Glutamatergic neuron (in vitro differentiated cells): ENCODE measurements at places on chromosomes 12 and 14. TPM values are rescaled to one million over a fixed set of nuclear protein-coding genes. Genes with fewer than 3 reads are reported as not detected.
A peak's percentile ranks its signal among the peaks of the same experiment; 100 is the strongest.

- peaks cover 8% of the 10 kb centered on the region for H3K36me3 ChIP-seq
- H3K27ac ChIP-seq, result no peak overlapping the region
- peaks cover 5% of the 10 kb centered on the region for H3K27me3 ChIP-seq
- H3K4me3 ChIP-seq, result no peak overlapping the region
- peaks cover 12% of the 10 kb centered on the region for H3K4me1 ChIP-seq
Measured at GRCh38 chr12:128817111-128818015, 6.4 kb downstream of the SLC15A4 start.

Gene IFNG-AS1
- not detected for total RNA-seq

- DNase-seq, result no peak
- H3K27ac ChIP-seq, result no peak overlapping the region
- H3K27me3 ChIP-seq, result peaks cover 4% of the 10 kb centered on the region
- no peak overlapping the region for H3K4me3 ChIP-seq
Measured at GRCh38 chr14:74867673-74868072, 8.3 kb downstream of the PROX2 start.

DNA sequence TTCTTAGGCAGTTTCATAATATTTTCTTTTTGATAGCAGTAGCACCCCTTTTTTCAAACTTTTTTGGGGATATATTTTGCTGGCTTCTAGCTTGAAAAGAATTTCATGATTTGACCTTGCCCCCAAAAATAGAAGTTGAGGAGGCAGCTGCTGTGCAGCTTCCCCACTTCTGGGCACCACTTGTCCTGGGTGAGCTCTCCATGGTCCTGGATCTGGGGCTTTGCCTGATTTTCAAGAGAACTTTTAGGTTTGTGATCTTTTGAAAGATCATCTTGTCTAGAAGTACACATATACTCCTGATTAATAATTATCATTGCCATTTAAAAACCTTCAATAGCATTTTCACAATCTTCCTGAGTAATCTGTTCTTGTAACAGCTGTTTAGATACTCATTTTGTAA lies 271.6 kb downstream of the NPAS3 start:
- no peak overlapping the region for H3K27ac ChIP-seq
- no peaks in the 10 kb centered on the region for H3K36me3 ChIP-seq
- no peaks in the 10 kb centered on the region for H3K27me3 ChIP-seq

DNA sequence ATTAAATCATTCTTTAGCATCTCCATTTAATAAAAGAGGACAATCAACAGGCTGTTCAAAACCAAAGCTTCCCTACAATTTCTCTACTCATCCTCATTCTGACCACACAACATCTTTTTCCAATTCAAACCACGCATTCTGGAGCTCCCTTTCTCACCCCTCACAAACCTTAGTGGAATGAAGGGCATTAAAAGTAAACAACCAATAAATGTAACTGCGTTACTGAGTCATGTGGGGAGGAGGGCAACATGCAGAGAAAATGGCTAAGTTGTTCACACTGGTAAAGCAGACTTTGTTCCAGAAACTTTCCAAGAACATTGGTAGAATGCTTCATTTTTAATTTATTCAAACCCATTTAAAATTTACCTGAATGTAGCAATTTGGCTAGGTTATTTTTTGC lies 19.6 kb downstream of the SOX5 start:
- no peak overlapping the region for H3K27ac ChIP-seq
- H3K27me3 ChIP-seq, result no peaks in the 10 kb centered on the region
- H3K4me3 ChIP-seq, result no peak overlapping the region
- no peak for DNase-seq
- no peaks in the 10 kb centered on the region for H3K36me3 ChIP-seq

GRCh38 chr14:59265808-59266207 lies 77.3 kb downstream of the DAAM1 start:
- H3K27ac ChIP-seq, result no peak overlapping the region
- H3K4me3 ChIP-seq, result no peak overlapping the region
- peaks cover 12% of the 10 kb centered on the region for H3K4me1 ChIP-seq
- peaks cover 5% of the 10 kb centered on the region for H3K36me3 ChIP-seq
- DNase-seq, result no peak
- H3K27me3 ChIP-seq, result no peaks in the 10 kb centered on the region

DNA sequence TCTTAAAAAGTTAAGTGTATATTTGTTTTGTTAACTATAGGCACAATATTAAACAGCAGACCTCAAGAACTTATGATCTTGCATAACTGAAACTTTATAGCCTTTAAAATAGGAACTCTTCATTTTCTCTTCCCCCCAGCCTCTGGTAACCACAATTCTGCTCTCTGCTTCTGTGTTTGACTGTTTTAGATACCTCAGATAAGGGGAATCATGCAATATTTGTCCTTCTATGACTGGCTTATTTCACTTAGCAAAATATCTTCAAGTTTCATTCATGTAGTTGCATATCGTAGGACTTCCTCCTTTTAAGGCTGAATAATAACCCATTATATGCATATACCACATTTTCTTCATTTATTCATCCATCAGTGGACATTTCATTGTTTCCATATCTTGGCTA lies 131.3 kb downstream of the PTPRO start:
- no peaks in the 10 kb centered on the region for H3K4me1 ChIP-seq
- H3K27me3 ChIP-seq, result no peaks in the 10 kb centered on the region
- H3K4me3 ChIP-seq, result no peak overlapping the region
- DNase-seq, result no peak

DNA sequence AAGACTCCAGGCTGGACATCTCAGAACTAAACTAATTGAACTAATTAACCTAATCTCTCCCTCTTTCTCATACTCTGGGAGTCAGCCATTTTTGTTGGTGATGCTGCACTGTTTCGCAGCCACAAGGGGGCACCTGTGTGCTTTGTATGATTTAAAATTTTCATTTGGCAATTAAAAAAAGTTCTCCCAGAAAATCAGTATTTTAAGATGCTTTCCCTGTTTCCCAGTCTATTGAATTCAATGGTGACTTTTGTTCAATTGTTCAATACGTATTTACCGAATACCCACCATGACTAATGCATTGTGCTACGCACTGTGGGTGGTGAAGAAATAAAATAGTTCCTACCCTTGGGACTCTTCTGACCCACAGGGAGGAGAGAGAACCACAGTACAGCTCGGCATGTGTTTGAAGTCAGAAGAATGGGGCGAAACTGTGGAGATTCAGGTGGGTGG lies 63.7 kb downstream of the ZNF664 start:
- H3K27me3 ChIP-seq, result no peaks in the 10 kb centered on the region
- no peak overlapping the region for H3K4me3 ChIP-seq
- no peaks in the 10 kb centered on the region for H3K36me3 ChIP-seq
- peaks cover 29% of the 10 kb centered on the region for H3K4me1 ChIP-seq
- peak; percentile 43 for DNase-seq
- peak overlapping the region; percentile 2 for H3K27ac ChIP-seq

Gene RNASE1
- not detected for total RNA-seq

DNA sequence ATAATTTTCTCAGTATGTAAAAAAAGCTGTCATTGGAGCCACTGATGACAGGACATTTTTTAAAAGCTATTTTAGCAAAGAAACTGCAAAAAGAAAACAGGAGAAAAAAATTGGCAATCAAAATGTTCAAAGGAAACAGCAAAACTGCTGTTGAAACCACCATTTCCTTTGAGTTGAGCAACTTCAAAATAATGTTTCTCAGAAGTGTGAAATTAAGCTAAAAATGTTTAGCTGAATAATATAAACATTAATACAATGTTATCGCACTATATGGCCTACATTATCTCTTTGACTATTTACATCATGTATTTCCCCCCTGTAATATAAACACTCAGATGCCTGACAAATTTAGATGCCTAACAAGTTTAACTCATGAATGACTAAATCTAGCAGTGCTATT lies 23.4 kb upstream of the GLIPR1 start:
- H3K4me3 ChIP-seq, result no peak overlapping the region
- H3K4me1 ChIP-seq, result no peaks in the 10 kb centered on the region
- H3K27me3 ChIP-seq, result no peaks in the 10 kb centered on the region
- DNase-seq, result no peak

GRCh38 chr12:123761841-123762714 lies at the start of gene DNAH10:
DNAH10 (plus strand) TSS chr12:123762301; CDS start chr12:123762337, 36 bp downstream.
- peak within 1 kb of the TSS; percentile 87 for H3K4me3 ChIP-seq
- no peaks in the 10 kb centered on the region for H3K27me3 ChIP-seq
- no peaks in the 10 kb centered on the region for H3K4me1 ChIP-seq
- no peak within 1 kb of the TSS for H3K27ac ChIP-seq
- peak; percentile 86 for DNase-seq

Gene BIN2
- not detected for total RNA-seq

GRCh38 chr12:12839003-12839395 lies 25.9 kb downstream of the DDX47 start:
- DNase-seq, result no peak
- no peak overlapping the region for H3K27ac ChIP-seq
- H3K4me3 ChIP-seq, result no peak overlapping the region
- no peaks in the 10 kb centered on the region for H3K27me3 ChIP-seq

DNA sequence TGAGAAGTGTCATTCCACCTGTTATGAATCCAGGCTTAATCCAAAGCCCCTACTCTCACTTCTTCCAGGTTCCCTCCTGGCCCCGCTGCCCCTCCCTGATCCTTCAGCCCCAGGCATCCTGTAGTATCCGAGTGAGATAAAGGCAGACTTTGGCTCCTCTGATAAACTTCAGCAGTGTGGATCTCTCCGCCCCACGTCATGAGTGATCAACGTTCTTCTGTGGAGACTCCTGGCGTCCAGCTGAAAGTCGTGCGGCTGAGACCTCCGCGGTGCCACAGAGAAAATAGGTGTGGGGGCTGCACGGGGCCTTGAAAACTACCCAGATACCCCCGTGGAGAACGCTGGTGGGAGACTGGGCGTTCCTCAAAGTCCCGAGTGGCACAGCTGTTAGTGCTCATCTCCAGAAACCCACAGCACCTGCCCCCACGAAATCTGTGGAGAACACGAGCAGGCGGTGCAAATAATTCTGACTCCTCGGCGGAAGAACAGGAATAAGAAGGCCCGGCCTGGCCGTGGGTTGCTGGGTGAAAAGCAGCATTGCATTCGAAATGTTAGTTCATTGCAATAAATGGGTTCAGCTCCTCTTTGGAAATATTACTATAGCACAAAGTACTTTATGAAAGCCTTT lies 180.0 kb upstream of the RGS6 start:
- H3K4me1 ChIP-seq, result no peaks in the 10 kb centered on the region
- H3K4me3 ChIP-seq, result no peak overlapping the region
- H3K36me3 ChIP-seq, result peaks cover 5% of the 10 kb centered on the region
- H3K27ac ChIP-seq, result no peak overlapping the region
- no peak for DNase-seq

DNA sequence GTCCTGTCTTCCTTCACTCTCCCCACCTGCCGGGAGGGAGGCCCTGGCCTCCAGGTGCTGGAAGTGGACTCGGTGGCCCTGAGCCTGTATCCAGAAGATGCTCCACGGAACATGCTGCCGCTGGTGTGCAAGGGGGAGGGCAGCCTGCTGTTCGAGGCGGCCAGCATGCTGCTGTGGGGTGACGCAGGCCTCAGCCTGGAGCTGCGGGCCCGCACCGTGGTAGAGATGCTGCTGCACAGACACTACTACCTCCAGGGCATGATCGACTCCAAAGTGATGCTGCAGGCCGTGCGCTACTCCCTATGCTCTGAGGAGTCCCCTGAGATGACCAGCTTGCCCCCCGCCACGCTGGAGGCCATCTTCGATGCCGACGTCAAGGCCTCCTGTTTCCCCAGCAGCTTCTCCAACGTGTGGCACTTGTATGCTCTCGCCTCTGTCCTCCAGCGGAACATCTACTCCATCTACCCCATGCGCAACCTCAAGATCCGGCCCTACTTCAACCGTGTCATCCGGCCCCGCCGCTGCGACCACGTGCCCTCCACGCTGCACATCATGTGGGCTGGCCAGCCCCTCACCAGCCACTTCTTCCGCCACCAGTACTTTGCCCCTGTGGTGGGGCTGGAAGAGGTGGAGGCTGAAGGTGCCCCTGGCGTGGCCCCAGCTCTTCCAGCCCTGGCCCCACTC lies 8.8 kb downstream of the VRTN start:
- no peaks in the 10 kb centered on the region for H3K36me3 ChIP-seq
- H3K4me1 ChIP-seq, result peaks cover 2% of the 10 kb centered on the region
